Calu3 (cell line): ENCODE measurements at places on chromosomes 12 and 14. TPM values are rescaled to one million over a fixed set of nuclear protein-coding genes. Genes with fewer than 3 reads are reported as not detected.

FGF23 gene
- total RNA-seq = not detected in 2 replicates

REP15 gene
- total RNA-seq = 0.78 and 0.83 TPM in 2 replicates

ANKS1B gene
- total RNA-seq = 1.5 and 1.7 TPM in 2 replicates

ESR2 gene
- 0.12 TPM in 1 of 2 replicates, not detected in the other for total RNA-seq

PPP4R4 gene
- 0.10 and 0.78 TPM in 2 replicates for total RNA-seq

MANSC1 gene
- total RNA-seq = 71.8 and 74.5 TPM in 2 replicates

KRT83 gene
- not detected in 2 replicates for total RNA-seq

GALNT16 gene
- total RNA-seq = 2.5 and 4.0 TPM in 2 replicates

TPH2 gene
- total RNA-seq = 0.38 and 0.54 TPM in 2 replicates

SRRM4 gene
- not detected in 2 replicates for total RNA-seq

ZBTB25 gene
- total RNA-seq = 10.4 and 11.3 TPM in 2 replicates

PZP gene
- total RNA-seq = not detected in 2 replicates

TTC9 gene
- total RNA-seq = 9.8 and 11.0 TPM in 2 replicates

TMED8 gene
- total RNA-seq = 9.4 and 10.4 TPM in 2 replicates

- DNase-seq = no peak
Measured at GRCh38 chr12:67116134-67116533, 153.0 kb upstream of the CAND1 start.

- no peak for DNase-seq
Measured at GRCh38 chr12:9143929-9144729, 28.4 kb upstream of the A2M start.

- no peak for DNase-seq
Measured at GRCh38 chr14:88559852-88560251, 3.0 kb upstream of the ZC3H14 start.

DNA sequence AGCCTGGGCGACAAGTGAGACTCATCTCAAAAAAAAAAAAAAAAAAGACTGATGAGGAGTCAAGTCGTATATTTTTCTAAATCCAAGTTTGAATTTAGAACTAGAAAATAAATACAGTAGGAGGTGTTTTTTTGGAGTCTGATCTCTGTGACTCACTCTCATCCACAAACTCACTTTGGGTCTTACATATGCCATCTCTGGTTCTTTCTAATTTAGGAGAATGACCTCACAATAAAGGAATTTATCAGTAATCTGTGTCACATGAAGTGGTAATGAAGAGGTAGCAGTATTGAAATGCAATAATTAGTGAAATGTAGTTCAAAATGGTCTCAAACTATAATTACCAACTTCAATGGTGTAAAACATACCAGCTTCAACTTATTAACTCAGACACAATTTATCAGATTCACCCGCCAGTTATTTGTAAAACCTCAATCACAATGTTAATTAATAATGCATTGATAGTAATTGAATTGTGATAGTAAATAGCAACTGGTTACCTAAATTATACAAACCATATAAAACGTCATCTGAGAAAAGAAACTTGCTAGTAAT is 4.4 kb upstream of the CFL2 start:
- DNase-seq = no peak

DNA sequence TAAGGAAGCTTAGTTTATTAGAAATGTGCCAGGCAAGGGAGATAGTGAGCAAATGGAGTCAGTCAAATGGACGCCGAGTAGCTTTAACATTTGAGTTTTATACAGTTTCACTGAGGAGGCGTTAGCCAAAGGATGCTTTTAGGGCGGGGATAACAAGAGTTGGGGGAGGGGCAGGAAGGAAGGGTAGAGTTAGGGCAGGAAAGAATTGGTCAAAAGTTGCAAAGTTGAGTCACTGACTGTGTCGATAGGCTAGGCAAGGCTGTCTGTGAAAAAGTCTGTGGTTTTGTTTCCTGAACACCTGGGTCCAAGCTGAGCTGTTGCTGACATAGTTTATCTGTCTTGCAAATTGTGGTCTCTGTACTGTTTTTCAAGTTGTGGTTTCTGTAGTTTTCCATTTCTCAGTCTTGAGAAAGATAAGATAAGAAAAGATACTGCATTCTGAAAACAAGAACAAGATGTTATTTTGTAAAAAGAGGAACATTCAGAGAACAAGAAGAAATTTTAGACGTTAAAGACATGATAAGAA is 62.6 kb upstream of the RESF1 start:
- DNase-seq = peak; percentile 39

- no peak for DNase-seq
Measured at GRCh38 chr12:15208871-15209656, 12.2 kb downstream of the RERG start.

DNA sequence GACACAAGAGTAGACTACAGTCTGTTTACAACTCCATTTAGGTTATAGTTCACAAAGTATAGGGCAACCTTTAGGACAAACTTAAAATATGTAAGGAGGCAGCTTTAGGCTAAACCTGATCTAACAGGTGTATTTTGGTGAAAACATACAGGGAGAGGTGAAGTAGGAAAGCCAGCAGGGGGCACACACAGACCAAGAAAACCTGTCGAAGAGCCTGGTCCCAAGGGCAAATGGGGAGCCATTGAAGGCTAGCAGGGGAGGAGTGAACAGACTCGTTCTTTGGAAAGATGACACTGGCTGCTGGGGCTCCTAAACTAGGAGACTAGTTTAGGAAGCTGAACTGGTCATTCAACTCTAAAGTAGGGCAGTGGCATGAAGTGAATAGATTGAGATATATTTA is 138.8 kb upstream of the WSCD2 start:
- peak; percentile 61 for DNase-seq

DNA sequence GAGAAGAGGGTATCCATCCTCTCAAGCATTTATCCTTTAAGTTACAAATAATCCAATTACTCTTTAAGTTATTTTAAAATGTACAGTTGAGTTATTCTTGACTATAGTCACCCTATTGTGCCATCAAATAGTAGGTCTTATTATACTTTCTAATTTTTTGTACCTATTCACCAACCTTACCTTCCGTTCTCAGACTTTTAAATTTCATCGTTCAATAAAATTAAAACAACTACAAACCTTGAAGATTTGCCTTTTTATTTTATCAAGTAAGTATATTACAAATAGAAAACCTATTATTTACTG is 972 bp upstream of the DCTN2 start:
- DNase-seq = no peak

- peak; percentile 62 for DNase-seq
Measured at GRCh38 chr14:89027097-89027740, 202.8 kb downstream of the TTC8 start.

DNA sequence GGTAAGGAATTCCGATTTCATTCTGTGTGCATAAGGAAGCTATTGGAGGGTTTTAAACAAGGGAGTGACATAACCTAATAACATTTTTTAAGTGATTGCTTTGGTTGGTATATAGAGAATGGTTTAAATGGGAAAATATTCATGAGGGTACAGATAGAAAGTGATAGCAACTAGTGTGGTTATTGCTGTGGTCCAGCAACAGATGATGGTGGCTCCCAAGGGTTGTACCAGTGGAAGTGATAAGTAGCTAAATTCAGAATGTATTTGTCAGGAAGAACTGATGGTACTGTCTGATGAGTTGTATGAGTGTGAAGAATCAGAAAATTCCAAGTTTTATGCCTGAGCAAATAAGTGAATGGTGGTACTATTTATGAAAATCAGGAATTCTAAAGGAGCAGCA is 2.6 kb upstream of the CNOT2 start:
- no peak for DNase-seq

- DNase-seq = no peak
Measured at GRCh38 chr14:51652168-51653078, 713 bp downstream of the FRMD6 start.

DNA sequence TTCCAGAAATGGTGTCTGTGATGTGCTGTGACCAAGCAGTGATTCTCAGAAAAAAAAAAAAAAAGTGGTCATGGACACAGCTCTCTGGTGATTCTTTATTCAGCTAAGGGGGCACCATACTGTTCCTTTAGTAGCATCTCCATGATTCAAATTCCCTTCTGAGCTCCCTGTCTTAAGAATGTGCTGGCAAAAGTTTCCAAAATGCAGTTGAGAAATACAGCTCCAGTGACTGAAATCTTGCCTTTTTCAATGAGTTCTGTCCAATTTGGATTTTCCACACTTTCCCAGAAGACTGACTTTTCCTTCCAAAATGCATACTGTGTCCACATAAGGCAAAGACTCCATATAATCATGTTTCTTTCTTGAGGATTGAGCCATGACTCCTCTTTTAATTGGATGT is 24.3 kb upstream of the CPM start:
- DNase-seq = no peak

DNA sequence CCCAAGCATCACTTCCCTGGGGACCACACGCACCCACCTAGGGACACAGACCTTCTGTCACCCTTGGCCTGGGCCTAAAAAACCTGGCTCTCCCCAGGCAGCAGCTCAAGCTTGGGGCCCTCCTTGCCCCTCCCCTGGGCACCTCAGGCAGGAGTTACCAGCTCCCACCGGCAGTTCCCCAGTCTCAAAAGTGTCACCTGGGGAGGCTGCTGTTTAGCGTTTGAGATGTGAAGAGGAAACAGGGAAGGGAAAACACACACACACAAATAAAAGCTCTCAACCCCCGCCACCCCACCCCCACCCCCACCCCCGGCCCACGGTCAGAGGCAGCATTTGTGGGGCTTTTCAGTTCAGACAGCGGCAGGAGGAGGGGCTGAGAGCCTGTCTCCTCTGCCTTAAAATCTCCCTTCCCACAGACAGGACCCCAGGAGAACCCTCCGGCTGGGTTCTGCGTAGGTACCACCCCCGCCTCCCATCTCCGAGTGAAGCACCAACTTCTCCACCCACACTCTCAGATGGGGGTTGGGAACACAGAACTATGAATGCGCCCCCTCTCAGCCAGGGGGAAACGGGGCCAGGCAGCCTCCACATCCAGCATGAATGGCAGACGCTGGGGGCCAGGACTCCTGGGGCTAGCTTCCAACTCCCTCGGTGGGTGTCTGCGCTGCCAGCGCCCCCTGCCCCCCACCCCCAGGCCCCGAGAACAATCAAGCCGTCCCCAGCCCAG is 3.0 kb downstream of the NCOR2 start:
- no peak for DNase-seq

DNA sequence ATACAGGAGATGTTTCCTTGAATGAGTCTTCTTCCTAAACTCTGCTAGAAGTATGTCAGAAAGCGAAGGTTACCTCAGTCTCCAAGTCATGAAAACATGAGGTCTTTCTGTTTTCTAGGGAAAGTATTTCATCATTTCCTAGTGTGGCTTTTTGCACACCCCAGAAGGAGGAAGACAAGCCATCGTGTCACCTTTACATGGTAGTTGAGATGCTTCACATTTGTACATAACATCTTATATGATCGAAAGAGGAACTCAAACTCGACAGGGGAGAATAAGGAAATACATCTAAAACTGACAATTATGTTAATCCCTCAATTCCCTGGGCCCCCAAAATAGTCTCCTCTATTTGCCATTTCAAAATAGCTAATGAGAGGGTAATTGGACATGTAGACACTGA is 214.1 kb upstream of the PLEKHG7 start:
- DNase-seq = no peak

- no peak for DNase-seq
Measured at GRCh38 chr12:49428793-49429192, 61.5 kb downstream of the SPATS2 start.

GRCh38 chr14:52429451-52429850 is 115.3 kb downstream of the PTGER2 start:
- no peak for DNase-seq

GRCh38 chr12:120249266-120249874 is 16.2 kb downstream of the PXN start:
- DNase-seq = no peak

DNA sequence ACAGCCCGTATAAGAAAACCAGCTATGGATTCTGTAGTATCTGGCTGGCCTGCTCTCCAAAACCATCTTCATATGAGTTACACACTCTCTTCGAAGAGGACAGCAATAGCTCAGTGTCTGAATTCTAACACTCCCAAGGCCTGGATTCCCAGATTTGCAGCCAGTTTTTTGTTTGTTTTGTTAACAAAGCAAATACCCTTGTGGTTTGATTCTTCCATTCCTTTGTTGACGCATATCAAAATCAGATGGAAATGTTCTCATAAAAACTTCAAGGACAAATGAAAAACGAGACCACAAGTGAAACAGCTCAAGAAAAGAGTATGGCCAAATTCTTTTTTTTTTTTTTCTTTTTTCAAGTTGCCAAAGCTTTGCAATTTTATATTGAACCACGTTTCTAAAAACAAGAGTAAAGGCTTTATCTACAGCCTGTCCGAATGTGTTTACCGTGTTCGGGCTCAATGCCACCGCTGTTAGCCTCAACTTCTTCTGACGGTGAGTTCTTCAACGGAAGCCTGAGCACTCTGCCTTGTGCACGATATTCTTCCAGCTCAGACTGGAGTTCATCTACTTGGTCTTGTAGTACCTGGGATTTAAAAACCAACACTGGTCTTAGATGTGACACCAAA is 67.5 kb downstream of the NIN start:
- DNase-seq = no peak

DNA sequence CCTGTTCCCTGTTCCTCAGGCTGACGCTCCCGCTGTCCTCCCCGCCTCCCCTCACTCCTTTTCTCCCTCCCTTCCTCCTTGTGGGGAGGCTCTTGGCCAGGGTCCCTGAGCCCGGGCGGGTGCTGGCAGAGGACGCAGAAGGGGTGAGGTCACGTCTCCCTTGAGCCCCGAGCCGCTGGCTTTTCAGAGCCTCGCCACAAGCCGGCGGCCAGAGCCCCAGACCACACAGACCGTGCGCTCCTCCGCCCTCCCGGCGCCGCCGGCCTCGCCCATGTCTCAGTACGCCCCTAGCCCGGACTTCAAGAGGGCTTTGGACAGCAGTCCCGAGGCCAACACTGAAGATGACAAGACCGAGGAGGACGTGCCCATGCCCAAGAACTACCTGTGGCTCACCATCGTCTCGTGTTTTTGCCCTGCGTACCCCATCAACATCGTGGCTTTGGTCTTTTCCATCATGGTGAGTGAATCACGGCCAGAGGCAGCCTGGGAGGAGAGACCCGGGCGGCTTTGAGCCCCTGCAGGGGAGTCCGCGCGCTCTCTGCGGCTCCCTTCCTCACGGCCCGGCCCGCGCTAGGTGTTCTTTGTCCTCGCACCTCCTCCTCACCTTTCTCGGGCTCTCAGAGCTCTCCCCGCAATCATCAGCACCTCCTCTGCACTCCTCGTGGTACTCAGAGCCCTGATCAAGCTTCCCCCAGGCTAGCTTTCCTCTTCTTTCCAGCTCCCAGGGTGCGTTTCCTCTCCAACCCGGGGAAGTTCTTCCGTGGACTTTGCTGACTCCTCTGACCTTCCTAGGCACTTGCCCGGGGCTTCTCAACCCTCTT is at the start of gene TMEM233:
Gene TMEM233 (plus strand): TSS at position 197 of the 821 bp plus-strand sequence. CDS start 75 bp downstream, at position 272.
- DNase-seq = no peak

GRCh38 chr14:64728856-64729255 is 24.6 kb downstream of the PLEKHG3 start:
- DNase-seq = no peak
